ENCODE measurements at places on chromosomes 3 and 15.

DNA sequence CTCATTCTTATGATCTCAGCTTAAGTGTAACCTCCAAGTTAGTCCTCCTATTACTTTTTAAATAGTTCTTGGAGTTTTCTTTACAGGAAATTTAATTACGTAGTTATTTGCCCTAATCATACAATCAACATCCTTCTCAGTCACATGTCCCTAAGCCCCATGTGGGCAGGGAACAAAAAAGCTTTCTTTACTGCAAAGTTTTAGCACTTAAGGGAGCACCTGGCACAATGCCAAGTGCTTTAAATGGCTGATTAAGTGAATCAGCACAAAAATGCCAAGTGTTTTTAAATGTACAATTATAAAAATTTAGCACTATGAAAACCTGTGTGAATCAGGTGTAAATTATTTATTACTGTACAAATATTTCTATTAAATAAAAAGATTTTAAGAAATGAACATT, 445.3 kb downstream of the C3orf38 start:
- DNase-seq: no peak

GRCh38 chr3:112623213-112623612, 17.7 kb downstream of the CCDC80 start:
- DNase-seq: no peak

DNA sequence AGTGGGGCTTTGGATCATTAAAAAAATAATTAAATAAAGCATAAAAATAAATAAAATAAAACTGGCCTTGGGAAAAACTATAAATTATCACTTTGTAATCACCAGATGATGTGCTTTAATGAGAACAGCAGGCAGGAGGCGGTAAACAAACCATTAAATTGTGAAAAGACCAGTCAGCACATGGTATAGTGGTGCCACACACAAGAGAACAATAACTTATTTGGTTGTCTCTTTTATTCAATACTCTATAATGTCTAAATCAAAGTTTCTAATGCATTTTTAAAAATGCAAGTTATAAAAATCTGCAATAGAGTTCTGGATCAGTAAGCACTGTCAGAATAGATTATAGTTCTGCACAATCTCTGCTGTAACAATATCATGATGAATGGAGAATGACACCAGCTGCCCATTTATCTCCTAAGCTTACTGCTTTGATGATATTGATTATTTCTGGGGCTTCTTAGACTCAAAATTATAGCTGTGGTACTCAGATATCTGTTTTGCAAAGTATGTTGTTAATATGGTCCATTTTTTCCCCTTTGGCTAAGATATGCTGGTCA, 259.3 kb downstream of the NAALADL2 start:
- no peak for DNase-seq

DNA sequence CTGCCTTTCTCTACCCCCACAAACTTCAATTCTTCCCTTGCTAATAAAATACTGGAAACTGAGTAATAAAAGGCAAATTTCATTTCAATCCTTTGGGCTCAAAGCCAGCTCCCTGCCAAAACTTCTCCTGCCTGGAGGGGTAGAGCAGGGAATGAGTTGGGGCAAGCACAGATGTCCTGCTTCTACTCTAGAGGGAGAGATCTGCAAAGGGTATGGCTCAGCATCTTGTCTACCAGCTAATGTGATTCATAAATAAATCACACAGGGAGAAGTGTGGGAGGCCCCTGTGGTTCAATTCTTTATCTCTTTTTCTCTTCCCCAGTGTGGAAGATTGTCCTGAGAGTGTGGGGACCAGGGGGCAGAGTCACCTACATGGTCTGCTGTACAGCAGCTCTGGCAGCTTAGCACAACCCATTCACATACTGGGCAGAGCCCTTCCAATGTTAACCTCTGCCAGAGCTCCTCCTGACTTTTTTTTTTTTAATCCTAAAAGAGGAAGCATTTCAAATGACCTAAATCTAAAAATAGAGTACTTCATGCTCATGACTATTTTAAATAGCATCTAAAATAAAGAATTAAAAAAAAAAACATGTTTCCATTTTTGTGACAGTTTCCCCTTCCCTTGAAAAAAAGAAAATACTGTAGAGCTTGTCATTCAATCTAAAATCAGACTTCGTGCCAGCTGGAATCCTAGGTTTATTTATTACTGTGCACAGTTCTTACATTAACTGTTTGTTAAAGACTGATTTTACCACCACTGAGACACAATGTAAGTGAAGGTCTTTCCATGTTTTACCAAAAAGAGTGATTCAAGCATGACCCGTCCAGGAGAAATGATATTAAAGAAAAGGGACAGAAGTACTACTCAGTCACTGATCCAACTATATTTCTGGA, 1083.7 kb upstream of the CFAP20DC start:
- DNase-seq: no peak

- no peak for DNase-seq
These were observed 18.1 kb downstream of the STAB1 start for GRCh38 chr3:52513281-52513680.

GRCh38 chr3:12750223-12750622, 8.8 kb downstream of the TMEM40 start:
- DNase-seq: peak; percentile 68

DNA sequence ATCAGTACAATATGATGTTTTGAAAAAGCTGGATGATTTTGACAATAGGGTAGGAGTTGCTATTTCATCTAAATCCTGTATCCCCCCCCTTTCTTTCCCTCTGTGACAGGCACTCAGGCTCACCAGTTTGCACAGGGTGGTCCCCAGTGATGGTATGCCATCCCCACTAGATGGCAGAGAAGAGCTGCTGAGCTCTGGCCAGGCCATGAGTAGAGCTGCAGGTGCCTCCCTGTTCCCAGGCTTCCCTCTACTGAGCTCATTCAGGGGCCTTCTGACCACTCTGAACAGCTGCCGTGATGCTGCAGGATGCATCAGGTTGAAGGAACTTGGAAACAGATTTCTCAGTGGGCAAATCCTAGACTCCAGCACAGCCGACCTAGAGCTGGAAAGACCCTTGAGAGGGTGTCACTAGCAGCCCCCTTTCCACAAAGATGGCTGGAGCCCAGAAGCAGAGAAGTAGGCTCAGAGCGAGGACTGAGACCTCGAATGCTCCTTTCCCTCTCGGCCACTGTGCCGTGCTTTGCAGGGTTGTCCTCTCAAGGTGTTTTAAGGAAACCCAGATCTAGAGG, 45.1 kb downstream of the EFCAB12 start:
- DNase-seq: peak; percentile 84

- no peak for DNase-seq
These were observed 279.0 kb downstream of the OXSM start for GRCh38 chr3:26068890-26069289.

DNA sequence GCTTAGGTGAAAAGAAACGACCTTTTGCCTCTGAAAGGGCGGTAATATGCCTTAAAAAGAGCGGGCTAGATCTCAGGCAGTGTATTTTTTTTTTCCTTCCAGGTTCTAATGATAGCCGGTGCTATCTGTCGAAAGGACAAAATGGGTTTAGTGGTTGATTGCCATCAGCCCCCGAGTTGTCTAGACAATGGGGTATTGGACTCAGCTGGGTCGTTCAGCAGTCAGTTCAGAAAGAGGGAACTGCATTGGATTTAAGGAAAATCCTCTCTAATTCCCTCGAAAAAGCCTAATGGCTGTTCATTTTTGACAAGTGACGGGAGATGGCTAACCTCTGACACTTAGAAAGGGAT, 728 bp downstream of the EIF2B5 start:
- no peak for DNase-seq

GRCh38 chr3:154762486-154762885, 317.6 kb upstream of the MME start:
- no peak for DNase-seq

DNA sequence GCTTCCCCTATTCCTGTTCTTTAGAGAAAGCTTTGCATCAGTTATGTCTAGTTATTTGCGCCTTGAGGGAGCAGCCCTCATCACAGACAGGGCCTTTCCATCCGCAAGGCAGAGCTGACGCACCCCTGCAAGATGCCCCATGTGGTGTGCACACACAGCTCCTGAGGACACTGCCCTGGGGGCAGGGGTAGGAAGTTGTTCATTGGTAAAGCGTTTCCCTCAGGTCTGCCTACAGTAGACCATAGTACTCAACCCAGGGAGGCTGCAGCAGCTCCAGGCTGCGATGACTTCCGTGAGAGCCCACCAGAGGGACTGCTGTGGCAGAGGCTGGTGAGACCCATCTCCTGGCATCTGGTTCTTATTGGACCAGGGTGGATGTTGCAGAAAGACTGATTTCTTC, 55.1 kb upstream of the PLXNA1 start:
- DNase-seq: no peak

DNA sequence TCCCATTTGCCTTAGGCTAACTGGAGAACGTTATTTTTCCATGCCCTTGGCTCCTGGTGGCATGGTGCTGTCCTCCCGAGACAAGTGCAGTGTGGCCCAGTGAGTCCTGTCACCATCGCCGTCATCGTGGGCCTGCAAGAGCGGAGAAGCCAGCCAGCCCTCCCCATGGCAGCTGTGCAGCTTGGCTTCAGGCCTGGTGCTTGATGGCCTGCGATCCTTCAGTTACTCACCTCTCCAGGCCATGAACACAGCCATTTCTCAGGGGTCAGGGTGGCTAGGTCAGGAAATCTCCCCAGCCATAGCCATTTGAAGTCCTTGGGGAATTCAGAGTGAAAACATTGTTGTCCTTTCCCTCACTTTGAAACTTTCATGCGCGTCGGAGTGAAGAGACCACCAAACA, 189.0 kb upstream of the RGMA start:
- no peak for DNase-seq

GRCh38 chr3:129288446-129288845, 9.8 kb downstream of the HMCES start:
- no peak for DNase-seq

- no peak for DNase-seq
These were observed 116.4 kb downstream of the GREM1 start for GRCh38 chr15:32834156-32834555.

GRCh38 chr15:98712845-98713584, 64.7 kb downstream of the IGF1R start:
- no peak for DNase-seq

- DNase-seq: no peak
These were observed 10.2 kb upstream of the FBLN2 start for GRCh38 chr3:13538520-13539291.

GRCh38 chr3:48696601-48697000, 10.9 kb upstream of the NCKIPSD start:
- no peak for DNase-seq

GRCh38 chr15:39828374-39828931, 45.8 kb upstream of the FSIP1 start:
- DNase-seq: peak; percentile 37
